ENCODE measurements at places on chromosomes 5 and 9.

- DNase-seq = no peak
These were observed 11.6 kb upstream of the NKD2 start for GRCh38 chr5:997001-997474.

- DNase-seq = no peak
These were observed 21.5 kb downstream of the SARDH start for GRCh38 chr9:133716564-133717112.

DNA sequence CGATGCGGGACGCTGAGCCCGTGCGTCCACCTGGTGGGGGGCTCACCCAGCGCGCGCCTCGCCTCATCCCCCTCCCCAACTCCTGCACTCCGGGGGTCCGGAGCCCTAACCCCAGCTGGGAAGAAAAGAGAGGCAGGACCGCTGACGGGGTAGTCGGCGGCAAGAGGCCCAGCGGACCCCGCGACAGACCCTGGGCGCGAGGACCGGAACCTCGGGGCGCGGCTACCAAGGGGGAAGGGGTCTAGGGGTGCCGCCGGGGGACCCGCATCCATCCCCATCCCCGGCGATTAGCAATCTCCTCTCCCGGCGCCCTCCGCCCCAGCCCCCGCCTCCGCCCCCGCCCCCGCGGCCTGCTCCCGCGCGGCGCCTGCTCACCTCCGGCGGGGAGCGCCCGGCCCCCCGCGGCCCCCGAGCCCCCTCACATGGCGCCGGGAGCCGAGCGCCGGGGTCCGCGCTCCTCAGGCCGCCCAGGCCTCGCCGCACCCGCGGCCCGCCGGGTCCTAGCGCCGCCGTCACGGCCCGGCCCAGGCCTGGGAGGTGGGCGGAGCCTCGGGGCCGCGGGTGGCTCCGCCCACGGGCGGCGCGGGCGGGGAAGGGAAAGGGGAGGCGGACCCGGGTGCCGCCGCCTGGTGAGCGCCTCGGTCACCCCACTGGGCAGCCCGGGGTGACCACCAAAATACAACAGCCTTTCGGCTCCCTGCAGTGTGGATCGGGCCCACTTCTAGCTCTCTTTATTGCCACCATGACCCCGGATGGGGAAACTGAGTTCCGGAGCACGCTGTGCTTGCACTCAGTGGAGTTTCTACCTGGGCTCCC lies at the start of gene ST6GALNAC6:
TSS of gene ST6GALNAC6 (minus strand) at position 476 of the 816 bp plus-strand sequence. CDS start 1,622 bp downstream, outside the sequence.
- DNase-seq = peak; percentile 38

- no peak for DNase-seq
These were observed 129.5 kb downstream of the MLLT3 start for GRCh38 chr9:20492772-20493171.

- peak; percentile 38 for DNase-seq
These were observed 27.8 kb upstream of the LARP1 start for GRCh38 chr5:154727361-154727760.

DNA sequence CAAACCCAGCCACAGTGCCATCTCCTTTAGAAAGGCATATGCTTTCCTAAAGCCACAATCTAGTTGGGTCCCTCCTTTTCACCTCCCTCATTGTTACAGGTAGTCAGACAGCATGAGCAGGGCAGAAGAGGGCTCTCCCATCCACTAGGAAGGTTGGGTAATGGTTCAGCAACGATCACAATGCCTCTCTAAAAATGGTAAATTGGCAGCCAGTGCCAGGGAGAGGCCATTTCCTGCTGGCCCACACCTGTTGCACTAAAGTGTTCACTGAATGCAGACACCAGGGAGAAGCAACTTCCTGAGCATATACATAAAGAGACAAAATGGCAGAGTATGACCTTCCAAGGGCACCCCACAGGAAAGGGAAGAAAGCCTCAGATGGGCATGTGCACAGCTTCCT lies 31.3 kb upstream of the DAP start:
- DNase-seq = no peak

GRCh38 chr5:135429301-135430134 lies 17.6 kb downstream of the DCANP1 start:
- no peak for DNase-seq

DNA sequence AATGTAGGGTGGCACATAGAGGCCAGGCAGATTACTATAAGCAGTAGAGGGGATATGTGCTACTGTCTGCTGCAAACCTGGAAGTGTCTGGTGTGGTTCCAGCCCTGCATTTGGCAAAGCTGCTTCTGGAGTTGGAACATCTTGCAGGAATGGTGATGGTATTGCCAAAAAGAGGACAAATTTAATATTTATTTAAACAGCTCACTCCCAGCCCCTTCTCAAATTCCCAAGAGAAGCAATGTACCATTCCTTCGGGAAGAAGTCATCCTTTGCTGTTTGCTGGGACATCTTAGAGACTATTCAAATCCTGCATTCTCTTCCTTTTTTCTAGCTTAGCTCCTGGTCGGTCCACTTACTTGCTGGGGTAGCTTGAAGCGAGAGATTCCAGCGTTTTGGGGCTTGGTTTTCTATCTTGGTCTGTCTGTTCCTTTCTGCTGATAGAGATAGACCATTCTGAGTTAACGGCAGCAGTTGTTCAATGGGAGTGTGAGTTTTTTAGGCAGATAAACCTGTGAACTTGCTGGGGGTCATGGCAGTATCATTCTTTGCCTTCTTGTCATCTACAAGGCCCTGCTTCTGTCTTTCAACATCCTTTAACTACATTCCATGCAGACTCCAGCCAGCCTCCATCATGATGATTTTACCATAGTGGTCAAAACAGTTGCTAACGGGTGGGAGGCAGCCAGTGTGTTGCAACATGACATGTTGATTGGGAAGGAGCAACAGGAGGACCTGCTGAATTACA lies 69.9 kb downstream of the RCL1 start:
- no peak for DNase-seq

GRCh38 chr9:108703429-108703828 lies 152.4 kb downstream of the ACTL7B start:
- DNase-seq = no peak

All from AML-193 (cell line).